ENCODE measurements at places on chromosomes 5 and 9.

- DNase-seq: no peak
These were observed 508.2 kb downstream of the CETN3 start for GRCh38 chr5:89901346-89901745.

- no peak for DNase-seq
These were observed 68.7 kb downstream of the MARCHF3 start for GRCh38 chr5:126961702-126962101.

- no peak for DNase-seq
These were observed 85.6 kb downstream of the HACD4 start for GRCh38 chr9:20945856-20946255.

DNA sequence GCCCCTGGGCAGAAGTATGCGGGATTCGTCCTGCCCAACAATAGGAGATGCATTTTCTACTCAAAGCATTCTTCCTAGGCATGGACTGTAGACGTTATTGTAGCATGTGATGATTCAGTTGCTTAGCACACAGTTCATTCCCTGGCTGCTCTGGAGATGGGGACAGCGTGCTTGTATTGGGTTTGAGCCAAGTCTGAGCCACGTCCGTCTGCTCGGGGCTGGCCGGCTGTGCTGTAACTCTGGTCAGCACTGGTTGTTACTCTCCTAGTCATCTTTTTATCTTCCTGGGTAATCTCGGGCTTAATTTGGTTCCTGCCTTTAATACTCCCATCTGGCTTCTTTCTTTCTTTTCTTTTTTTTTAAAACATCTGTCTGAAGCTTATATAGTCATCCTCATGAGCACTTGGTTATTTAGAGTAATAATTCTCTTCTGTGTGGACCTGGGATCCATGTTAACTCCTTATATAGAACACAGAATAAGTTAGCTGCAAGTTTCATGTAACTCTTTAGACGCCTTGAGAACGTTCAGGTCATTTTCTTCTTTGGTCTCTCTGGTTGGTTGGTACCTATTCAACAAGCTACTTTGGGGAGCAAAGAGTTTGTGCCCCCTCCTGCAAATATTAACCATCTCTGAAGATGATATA, 118.8 kb upstream of the RPS23 start:
- DNase-seq: no peak

DNA sequence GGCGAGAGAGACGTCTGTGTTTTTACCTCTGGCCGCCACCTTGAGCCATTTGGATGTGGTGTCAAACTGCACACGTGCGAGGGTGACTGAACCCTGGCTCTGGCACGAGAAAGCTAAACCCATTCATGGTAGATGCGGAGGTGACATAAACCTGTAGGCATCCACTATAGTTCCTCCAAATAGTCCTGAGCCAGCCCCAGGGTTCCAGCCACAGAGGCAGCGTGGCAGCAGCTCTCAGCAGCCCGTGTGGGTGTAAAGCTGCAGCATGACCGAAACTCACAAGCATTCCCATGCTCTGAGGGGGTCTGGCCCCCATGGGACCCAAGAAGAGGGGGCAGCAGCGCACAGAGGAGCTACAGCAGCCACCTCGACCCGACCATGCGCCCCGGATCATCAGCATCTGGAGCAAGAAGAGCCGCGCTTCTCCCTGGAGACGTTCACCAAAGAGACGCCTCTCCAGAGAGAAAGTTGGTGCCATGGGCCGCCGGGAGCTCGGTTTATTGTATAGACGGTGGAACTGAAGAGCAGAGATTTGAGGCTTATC, 303.8 kb upstream of the IRX4 start:
- DNase-seq: no peak

DNA sequence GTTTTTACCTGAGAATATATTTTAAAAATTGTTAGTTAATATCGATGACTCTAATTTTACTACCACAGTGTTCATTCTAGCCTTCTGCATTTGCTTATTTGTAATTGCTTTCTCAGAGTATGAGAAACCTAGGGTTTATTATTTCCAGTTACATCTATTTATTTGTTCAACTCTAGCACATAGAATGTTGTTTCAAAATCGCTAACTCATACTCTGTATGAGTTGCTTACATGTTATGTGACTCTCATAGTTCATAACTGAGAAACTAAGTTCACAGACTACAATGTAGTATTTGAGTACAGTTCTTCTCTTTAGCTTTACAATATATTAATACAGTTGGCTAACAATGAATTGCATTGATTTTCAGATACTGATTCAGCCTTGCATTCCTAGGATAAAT, 103.2 kb downstream of the MACROH2A1 start:
- no peak for DNase-seq

Data from stimulated activated CD4-positive, alpha-beta T cell treated with anti-CD3 and anti-CD28 coated beads, Interleukin-1b, Interleukin-23, amount 100 ng/mL, for 1 hour (primary cell).